Activated T-helper 9 cell treated with anti-CD3 and anti-CD28 coated beads, Interleukin-2, amount 50 U/mL, for 16 hours (primary cell): ENCODE measurements at places on chromosomes 3 and 15.

- no peak for DNase-seq
These were observed 126.6 kb downstream of the TJP1 start for GRCh38 chr15:29695489-29696167.

DNA sequence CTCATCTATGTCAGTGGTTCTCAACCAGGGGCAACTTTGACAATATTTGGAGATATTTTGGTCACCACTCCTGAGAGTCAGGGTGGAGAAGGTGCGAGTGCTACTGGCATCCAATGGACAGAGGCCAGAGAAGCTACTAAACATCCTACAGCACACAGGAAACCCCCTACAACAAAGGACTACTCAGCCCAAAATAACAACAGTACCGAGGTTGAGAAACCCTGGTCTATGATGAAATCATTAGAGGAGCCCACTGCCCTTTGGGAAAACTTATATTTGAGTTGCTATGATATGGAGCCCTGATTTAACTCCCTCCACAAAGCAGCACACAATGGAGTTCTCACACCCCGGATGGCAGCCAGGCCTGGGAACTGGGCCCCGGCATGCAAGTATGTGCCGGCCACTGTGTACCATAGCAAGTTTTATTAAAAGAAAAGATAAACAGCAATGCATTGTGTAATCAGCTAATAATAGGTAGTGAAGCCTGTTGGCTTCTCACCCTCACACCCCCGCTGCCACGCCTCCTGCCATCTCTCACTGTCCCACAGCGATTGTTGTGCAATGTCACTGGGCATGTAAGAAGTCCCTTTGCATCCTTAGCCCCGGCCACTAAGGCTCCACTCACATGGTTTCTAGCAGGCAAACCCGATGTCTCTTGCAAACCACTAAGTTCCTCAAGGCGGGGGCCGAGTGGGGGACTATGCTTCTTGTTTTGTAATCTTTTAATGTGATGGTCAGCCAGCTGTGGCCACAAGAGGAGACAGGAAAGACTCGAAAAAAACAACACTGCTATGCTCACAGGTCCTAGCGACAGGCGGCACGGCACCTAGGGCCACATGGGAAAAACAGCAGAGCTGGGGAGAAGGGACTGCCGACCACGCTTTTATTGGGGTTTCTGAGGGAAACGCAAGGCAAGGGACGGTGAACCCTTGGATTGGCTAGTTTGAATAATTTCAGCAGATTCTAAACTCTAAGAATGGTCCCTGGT lies 110.0 kb downstream of the AQP9 start:
- no peak for DNase-seq

- DNase-seq: no peak
These were observed 82.4 kb upstream of the HERC1 start for GRCh38 chr15:63915873-63916771.

- DNase-seq: no peak
These were observed 91.8 kb upstream of the CGNL1 start for GRCh38 chr15:57284535-57284934.

DNA sequence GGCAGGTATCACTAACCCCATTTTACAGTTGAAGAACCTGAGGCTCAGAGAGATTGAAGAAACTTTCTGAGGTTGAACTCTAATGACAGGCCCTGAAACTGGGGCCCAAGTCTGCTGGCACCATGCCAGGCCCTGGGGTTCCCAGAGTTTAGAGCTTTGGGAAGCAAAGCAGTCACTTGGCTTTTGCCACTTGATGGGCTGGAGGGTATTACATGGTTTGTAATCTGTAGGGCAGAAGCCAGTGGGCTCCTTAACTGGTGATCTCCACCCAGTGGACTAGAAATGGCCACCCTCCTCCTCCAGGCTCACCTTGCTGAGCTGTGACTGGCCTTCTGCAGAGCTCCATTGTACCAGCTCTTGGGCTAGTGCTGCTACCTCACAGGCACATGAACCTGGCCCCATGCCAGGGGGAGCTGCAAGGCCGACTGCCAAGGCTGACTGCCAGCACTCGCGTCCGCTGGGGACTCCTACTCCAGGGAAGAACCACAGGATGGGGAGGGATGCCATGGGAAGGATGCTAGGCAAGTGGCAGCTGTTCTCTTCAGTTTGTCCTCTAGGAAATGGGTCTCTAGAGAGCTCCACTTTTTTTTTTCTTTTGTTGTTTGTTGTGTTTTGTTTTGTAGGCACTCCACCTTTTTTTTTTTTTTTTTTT lies 104.8 kb downstream of the ETFA start:
- no peak for DNase-seq

DNA sequence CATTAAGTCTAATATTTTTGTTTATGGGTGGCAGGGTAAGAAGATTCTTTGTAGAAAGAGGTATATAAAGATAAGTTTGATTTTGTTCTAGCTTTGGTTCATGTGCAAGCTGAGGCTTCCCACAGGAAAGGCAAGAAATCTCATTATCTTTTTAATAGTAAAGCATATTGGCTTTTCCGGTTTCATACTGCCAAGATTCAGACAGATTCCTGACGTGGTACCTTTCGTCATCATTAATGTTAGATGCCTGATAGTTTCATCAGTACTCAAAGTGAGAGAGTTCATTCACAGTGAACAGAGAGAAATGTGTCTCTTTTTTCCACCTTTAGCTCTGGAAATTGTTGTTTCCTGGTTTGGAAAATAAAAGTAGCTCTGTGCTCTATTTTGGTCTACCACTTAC lies 16.5 kb downstream of the TPM1 start:
- no peak for DNase-seq
